Ascending aorta (tissue), 2 donors: ENCODE measurements at places on chromosomes 3 and 15. TPM values are rescaled to one million over a fixed set of nuclear protein-coding genes. Genes with fewer than 3 reads are reported as not detected.

C3orf20 gene
- total RNA-seq: not detected

DNA sequence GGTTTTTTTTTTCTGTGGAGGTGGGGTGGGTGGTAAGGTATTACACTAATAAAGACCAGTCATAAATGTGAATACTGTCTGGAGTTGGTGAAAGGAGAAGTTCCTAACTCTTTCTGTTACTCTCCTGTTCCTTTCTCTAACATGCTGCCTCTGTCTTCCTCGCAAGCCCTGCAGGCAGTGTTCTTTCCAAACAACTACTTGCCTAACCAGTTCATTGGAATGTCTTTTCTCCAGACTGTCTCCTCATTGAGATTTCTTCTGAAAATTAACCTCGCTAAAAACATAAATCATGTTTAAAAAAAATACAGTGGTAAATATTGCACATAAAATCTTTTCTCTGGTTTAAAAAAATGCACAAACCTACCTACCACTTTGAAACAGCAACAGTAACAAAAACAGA lies 135.2 kb downstream of the TP63 start:
- no peak overlapping the region for H3K4me3 ChIP-seq
- DNase-seq: no peak
- no peak overlapping the region for H3K27ac ChIP-seq
- H3K27me3 ChIP-seq: no peaks in the 10 kb centered on the region
- no peaks in the 10 kb centered on the region for H3K4me1 ChIP-seq
- H3K36me3 ChIP-seq: no peaks in the 10 kb centered on the region

DNA sequence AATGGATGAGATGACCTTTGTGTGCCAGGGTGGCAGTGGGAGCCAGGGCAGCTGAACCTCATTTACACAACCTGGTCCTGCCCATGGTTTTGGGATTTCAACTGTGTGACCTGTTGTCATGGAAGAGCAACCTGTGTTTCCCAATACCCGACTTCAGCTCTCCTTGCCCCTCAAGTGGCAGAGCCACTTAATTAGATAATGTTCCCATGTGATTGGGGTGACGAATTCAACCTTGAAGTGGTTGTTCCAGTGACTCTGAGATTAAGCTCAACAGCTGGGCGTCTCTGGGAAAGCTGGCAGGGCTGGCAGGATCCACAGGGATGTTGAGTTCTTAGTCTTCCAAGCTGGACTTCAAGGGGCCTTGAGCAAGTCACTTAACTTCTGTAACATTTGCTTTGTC lies 71.0 kb downstream of the THSD4 start:
- no peak overlapping the region for H3K4me3 ChIP-seq
- H3K27ac ChIP-seq: no peak overlapping the region
- no peaks in the 10 kb centered on the region for H3K4me1 ChIP-seq
- no peaks in the 10 kb centered on the region for H3K36me3 ChIP-seq

DNA sequence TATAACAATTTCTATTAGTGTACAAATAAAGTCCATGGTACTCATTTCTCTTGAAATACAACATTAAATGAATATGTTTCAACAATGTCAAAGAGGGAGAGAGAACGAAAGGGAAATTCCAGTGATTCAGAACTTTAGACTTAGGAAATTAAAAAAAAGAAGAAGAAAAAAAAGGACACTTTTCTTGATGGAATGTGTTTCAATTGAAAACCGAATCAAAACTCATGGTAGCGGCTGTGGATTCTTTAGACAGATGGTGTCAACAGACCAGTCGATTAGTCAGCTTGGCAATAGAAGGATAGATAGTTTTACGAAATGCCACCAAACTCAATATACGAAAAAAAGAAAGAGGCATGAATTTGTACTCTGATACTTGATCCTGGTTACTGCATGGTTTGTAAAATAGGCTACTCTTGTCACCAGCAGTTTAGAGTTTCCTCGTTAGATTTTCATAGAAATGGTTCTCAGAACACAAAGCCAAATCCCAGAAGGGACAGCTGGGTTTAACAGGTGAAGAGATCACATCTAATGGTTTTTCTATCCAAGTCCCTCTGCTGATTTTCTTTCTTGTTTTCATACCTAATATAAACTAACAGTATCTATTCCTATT lies 793.5 kb downstream of the ROBO1 start:
- H3K27me3 ChIP-seq: no peaks in the 10 kb centered on the region
- H3K4me1 ChIP-seq: no peaks in the 10 kb centered on the region
- H3K27ac ChIP-seq: no peak overlapping the region
